ENCODE measurements at places on chromosomes 6 and 20.

DNA sequence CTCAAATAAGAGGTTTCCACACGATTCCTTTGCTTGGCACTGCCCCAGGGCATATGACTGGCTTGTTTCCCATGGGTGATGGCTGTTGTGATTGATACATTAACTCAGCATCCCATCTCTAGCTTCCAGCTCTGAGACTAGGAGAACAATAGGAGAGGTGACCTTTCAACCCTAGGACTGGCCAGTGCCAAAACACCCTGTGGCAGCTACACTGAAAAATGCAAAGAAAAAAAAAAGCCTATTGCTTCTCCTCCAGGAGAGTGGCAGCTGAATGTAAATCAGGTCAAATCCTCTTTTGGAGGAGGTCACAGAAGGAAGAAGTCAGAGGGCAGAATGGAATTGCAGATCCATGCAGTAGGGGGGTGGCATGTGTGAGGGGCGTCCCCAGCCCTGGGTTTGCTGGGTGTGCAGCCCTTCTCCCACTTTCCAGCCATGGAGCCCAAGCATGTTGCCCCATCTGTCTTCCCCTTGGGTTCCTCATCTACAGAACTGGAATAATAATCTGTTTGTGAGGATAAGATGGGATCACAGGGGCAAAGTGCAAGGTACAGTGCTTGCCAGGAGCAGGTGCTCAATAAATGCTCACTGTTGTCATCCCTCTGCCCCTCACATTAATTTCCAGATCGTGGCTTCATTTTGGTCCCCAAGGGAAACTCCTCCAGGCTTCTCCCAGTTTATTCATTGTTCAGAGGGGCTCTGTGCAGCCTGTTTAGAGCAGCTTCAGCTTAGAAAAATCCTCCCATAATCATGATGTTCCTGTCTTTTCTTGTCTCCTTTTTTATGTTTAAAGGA lies 245.0 kb upstream of the RIN2 start:
- DNase-seq, result no peak

- DNase-seq, result no peak
These were observed 336.4 kb downstream of the CDH26 start for GRCh38 chr20:60294632-60295031.

DNA sequence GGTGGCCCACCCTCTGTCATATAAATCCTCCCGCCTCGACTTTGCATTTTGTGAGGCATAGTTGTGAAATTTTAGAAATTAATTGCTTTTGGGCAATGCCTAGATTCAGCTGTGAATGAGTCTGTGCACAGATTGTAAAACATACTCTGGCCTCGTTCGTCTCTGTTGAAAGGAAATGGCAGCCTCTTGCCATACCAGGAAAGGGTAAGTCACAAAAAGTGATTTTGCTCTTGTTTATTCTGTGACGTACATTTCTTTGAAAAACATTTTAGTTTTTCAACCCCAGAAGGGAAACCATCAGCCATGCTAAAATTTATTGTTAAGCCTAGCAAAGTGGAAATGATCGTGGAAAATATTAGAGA lies 15.3 kb upstream of the EXOC2 start:
- no peak for DNase-seq

DNA sequence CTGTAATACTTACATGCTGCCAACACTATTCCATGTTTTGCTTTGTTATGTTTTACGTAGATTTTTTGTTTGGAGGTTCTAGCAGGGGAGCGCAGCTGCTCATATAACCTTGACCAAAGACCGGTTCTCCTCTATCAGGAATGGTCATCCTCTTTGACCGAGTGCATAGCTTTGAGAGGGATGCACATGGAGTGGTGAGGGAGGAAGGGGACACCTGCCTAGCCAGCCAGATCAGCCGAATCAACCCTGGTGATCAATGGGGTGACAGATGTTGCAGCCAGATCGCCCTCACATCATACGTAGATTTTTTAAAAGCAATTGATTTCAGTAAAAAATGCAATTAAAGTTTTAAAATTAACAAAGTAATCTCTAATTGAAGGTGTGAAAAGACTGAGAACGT lies 6.3 kb downstream of the DSTN start:
- no peak for DNase-seq

GRCh38 chr6:97630604-97631003 lies 347.6 kb upstream of the MMS22L start:
- peak; percentile 2 for DNase-seq
